ENCODE measurements at places on chromosomes 4 and X.

- no peak for DNase-seq
These were observed 86.5 kb downstream of the MAGED4 start for GRCh38 chrX:52271206-52271605.

DNA sequence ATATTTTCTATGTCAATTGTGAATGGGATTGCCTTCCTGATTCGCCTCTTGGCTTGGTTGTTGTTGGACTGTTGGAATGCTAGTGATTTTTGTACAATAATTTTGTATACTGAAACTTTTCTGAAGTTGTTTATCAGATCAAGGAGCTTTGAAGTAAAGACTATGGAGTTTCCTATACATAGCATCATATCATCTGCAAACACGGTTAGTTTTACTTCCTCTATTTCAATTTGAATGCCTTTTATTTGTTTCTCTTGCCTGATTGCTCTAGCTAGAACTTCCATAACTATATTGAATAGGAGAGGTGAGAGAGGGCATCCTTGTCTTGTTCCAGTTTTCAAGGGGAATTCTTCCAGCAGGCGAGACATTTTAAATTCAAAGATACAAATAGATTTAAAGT, 226.5 kb downstream of the FBXO8 start:
- DNase-seq = no peak

GRCh38 chrX:41240509-41240908, 93.5 kb upstream of the DDX3X start:
- no peak for DNase-seq

- no peak for DNase-seq
These were observed 780 bp downstream of the SLC6A8 start for GRCh38 chrX:153688506-153688905.

GRCh38 chr4:151766691-151767090, 5.9 kb upstream of the GATB start:
- DNase-seq = no peak

DNA sequence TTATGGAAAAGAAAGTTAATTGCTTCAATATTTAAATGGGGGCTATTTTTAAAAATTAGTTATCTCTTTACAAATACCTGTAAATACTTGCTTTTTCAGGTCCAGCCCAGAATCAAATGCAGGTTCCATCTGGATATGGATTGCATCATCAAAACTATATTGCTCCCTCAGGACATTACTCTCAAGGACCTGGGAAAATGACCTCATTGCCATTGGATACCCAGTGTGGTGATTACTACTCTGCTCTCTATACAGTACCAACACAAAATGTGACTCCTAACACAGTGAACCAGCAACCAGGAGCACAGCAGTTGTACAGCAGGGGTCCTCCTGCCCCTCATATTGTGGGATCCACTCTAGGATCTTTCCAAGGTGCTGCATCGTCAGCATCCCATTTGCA, 29.2 kb downstream of the SEC24B start:
- DNase-seq = no peak

DNA sequence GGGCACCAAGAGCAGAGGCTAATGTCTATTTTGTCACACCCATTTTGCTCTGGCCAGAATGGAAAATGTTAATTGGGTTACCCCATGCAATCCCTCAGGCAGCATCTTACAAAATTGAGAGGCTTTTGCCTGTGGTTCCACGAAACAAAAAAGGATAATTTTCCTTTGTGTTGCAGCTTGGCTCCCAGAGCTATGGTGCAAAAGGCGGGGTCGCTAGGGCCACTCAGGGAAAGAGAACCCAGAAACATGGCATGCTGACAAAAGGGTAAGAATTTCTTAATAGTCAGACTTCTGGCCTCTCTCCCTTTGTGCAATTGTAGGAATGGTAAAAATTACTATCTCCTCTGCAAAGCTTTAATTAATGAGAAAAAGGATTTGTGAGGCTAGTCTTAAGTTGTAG, 119.6 kb upstream of the BANK1 start:
- DNase-seq = no peak

GRCh38 chrX:105098812-105099211, 121.7 kb downstream of the TEX13A start:
- DNase-seq = no peak

- DNase-seq = peak; percentile 23
These were observed 648.7 kb upstream of the DIPK2B start for GRCh38 chrX:45849261-45849862.

GRCh38 chr4:154779362-154779947, 1.6 kb upstream of the RBM46 start:
- no peak for DNase-seq

GRCh38 chr4:8916351-8916885, 44.8 kb upstream of the HMX1 start:
- peak; percentile 7 for DNase-seq

GRCh38 chr4:26086621-26087441, 172.8 kb downstream of the SMIM20 start:
- DNase-seq = no peak

DNA sequence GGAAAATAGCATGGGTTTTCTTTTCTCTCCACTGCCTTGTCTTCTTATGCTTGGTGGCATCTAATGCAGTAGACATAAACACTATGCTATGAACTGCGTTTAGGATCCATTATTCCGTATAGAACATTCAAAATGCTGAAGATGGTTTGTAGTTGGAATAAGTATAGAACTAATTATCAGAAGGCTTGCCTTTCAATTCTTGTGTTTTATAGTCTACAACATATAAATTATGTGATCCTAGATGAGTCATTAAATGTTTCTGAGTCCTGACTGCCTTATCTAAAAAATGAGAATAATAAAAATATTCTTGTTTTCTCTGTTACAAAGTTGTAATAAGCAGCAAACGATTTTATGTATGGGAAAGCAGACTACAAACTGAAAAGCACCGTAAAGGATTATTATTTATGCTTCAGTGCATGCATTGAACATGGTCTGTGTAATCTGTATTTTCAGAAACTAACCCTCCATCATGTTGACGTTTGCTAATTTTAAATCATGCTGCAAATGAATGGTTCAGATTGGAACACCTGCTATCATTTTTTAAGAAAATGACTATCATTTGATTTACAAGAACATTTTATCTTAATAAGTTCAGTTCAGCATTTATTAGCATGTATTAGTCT, 335.9 kb upstream of the AADAT start:
- DNase-seq = no peak

DNA sequence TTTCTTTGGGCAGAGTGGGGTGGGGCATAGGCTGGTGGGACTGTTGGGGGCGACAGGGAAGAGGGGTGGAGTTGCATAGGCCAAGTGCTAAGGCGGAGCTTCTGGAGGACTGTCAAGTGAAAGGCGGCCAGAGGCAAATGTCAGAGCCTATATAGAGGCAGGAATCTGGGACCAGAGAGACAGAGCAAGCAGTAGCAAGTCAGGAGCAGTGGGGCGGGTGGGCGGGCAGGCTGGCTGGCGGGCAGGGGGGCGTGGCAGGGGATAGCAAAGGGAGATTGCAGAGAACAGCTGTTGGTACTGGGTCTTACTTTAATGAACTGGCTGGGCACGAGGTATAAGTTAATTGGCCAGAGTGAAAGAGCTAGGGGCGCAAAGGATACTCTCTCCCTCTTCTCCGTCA, 89.8 kb downstream of the RTL9 start:
- no peak for DNase-seq

- DNase-seq = no peak
These were observed 14.3 kb downstream of the FAM53A start for GRCh38 chr4:1669850-1670249.

DNA sequence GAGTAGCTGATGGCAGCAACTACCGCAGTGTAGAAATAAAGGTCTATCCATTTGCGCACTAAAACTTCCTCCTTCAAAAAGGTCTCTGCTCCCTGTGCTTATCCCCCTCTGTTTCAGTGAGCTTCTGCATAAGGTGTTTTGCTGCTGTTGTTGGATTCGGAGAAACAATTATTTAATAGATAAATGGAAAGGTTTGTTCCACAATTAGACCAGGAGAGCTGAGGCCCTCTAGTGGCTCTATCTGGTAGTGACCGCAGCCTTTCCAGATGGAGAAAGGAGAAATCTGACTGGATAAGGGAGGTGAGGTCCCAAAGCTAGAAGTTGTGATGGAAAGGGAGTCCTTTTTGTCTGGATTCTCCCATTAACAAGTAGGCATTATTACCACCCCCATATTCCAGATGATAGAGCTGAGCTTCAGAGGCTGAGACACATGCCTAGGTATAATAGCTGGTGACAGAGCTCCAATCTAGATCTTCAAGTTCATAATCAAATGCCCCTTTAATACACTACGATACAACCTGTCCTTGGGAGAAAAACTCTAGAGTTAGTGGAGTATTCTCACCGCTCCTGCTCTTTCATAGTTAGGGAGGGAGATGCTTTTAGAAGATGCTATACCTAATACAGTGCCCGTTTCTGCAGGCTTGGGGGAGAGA, 5.1 kb upstream of the GABRQ start:
- DNase-seq = no peak

GRCh38 chrX:31318866-31319265, 247.0 kb upstream of the FTHL17 start:
- no peak for DNase-seq

DNA sequence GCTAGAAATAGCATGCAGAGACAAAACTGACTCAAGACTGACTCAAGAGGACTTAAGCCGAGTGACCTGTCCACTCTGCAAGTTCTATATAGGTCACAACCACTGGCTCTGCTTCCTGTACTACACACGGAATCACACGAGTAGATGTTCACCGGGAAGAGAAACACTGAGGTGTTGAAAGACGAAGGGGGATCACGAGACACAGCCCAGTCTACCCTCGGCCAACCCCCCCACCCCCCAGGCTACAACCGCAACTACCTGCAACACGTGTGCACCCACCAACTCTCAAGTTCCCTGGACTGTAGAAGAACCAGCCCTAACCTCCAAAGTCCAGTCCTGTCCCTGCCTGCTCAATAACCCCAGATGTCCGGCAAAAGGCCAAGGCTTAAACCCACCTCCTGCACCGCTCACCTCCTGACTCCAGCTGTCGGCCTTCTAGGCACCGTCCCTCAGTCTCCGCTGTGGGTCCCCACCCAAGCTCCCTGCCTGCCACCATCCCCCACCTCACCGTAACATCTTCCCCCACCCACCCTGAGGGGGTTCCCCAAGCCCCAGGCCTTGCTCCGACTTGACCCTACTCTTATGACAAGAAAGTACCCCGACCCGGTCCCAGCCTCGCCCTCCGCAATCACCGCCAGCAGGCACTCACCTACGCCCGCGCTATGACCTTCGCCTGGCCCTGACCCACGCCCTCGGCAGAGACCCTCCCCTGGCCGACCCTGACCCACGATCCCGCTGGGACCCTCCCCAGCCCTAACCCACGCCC, 739 bp downstream of the GAK start:
- no peak for DNase-seq
